Muscle of arm (tissue), 14 donors: ENCODE measurements at places on chromosomes 2 and 18. TPM values are rescaled to one million over a fixed set of nuclear protein-coding genes. Genes with fewer than 3 reads are reported as not detected.

GCG gene
- polyA plus RNA-seq: 15.1 TPM

TXNDC2 gene
- polyA plus RNA-seq: 0.11 TPM

DNA sequence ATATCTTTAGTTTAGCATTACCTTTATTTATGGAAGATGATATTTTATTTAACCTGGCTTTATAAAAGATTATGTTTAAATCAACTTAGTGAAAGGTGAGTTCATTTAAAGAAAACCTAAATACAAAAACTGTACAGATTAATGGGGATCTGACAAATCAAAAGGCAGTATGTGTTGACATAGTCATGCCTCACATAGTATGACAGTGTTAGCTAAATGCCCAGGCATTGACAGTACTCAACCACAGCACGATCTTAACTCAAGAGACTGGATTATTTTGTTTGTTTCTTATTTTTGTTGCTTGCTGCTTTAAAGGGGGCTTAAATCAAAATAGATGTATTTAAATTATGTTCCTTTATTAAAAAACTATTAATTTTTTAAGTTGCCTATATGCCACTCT lies 7.8 kb downstream of the DOK6 start:
- DNase-seq: no peak

GRCh38 chr2:191486584-191487320 lies 191.2 kb upstream of the NABP1 start:
- no peak for DNase-seq

GRCh38 chr2:173708806-173709205 lies 256.4 kb downstream of the SP3 start:
- DNase-seq: peak; percentile 45
